ENCODE measurements at places on chromosomes 16 and 17.

GRCh38 chr16:65495106-65495505 is 373.2 kb upstream of the CDH11 start:
- DNase-seq, result no peak

DNA sequence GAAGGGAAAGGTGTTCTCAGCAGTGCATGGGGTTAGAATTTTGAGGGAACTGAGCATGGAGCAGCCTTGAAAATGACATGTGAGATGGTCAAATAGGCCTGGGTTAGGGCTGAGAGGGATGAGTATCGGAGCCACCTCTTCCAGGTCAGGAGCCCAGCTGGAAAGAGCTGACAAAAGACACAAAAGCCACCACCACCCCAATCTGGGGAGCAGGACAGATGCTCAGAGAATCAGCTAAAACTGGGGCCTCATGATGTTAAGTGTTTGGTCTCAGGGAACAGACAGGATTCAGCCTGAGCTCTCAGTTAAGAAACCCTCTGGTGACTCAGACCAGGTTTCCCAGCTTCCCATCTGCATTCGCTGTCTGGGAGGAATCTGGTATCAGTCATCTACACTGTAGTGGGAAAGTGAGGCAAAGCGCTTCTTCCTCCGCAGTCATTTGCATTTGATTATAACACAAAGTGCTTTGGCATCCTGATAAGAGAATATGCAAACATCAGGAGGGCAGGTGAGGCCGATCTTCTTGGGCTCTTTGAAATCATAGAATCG is 2.6 kb downstream of the WNT9B start:
- DNase-seq, result no peak

- DNase-seq, result no peak
Measured at GRCh38 chr16:1455190-1456171, 11.1 kb upstream of the CCDC154 start.

DNA sequence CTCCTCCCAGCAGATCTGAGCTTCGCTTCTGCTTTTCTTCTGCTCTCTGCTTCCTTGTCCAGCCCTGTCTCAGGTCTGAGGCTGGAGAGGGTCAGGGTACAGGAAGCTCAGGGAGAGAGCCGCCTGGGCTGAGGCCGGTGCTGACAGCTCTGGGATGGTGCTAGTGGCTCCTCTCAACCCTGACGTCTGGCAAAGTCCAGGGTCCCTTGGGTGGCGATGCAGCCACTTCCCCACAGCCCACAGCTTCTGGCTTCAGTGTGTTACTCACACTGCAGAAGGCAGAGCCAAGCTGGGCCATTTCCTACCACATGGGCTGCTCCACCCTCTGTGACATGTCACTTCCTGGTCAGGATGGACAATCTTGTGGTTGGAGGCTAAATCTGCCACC is at the start of gene CD300C:
Gene CD300C, minus strand, starts transcription at position 273 of the 388 bp plus-strand sequence. CDS start 333 bp downstream, outside the sequence.
- DNase-seq, result peak; percentile 74

DNA sequence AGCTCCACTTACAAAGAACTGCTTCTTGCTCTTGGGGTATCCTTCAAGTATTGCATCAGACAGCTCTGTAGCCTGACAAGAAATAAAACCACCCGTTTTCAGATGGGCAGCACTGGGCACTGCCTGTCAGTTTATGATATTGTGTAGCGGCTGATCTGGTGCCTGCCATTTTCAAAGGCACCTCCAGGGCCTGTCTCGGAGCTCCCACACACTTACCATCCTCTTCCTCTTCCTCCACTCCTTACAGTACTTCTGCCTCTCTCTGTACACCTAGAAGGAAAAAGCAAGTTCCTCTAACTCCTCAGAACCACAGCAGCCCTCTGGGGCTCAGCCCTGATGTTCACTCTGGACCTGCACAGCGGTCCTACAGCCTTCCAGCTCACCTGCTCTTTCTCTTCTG is 4.4 kb downstream of the PSMC3IP start:
- no peak for DNase-seq

GRCh38 chr17:72176516-72176851 is 55.7 kb downstream of the SOX9 start:
- DNase-seq, result no peak

GRCh38 chr16:56743840-56744239 is 13.9 kb downstream of the NUP93 start:
- no peak for DNase-seq

DNA sequence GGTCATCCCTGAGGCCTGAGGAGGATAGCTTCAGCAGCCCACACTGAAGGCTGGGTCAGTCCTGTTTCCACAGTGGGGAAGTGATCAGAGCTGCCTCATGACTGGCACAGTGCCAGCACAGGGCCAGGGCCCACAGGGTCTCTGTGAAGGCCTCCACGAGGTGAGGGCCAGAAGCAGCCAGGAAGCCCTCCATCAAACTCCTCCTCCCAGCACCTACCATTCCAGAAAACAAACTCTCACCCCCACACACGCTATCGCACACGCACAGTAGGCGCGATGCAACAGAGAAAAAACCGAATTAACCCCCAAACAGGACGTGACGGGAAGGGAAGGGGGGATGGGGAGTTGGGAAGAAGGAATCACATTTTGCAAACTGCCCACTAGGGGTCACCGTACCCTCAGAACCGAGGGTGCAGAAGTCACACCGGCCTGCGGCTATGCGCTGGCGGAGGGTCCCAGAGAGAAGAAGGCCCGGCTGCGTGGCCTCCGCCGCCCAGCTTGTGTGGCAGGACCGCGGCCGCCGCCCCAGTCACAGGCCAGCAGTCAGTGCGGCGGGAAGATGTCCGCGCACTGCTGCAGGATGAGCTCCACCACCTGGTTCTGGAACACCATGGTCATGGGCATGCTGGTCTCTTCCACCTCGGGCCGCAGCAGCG is 37.6 kb downstream of the ARHGAP27 start:
- DNase-seq, result peak; percentile 91

DNA sequence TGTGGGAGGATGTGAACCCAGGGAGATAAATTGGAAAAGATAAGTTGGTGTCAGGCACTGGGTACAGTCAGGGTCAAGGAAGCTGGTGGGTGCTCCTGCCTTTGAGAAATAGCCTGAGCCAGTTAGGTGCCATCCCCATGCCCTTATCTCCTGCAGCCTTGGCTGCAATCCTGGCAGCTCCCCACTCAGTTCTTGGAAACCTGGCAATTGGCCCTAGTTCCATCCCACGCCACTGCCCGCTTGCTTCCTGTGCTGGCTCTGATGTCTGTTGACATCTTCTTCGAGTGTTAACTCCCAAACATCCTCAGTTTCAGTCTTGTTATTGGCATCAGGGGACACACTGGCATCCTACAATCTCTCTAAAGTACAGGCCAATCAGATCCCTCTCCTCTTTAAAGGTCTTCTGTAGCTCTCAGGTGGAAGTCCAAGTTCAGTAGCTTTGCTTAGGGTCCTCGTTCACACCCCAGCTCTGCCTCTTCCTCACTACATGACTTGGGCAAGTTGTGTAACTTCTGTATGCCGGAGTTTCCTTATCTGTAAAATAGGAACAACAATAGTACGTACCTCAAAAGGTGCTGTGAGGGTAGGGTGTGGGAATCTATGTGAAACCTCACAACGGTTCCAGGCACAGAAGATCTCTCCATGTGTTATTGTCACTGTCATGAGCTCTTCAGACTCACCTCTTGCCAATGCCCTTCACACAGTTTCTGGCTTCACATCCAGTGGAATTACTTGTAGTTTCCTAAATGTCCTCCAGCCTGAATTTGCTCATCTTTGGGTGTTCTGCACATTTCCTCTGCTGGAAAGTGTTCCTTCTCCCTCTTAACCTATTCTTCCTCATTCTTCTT is 13.5 kb upstream of the PRKAR1A start:
- DNase-seq, result peak; percentile 63

- no peak for DNase-seq
Measured at GRCh38 chr17:38565853-38566665, 39.7 kb downstream of the SRCIN1 start.

- DNase-seq, result no peak
Measured at GRCh38 chr16:68235108-68235886, 630 bp downstream of the ESRP2 start.

DNA sequence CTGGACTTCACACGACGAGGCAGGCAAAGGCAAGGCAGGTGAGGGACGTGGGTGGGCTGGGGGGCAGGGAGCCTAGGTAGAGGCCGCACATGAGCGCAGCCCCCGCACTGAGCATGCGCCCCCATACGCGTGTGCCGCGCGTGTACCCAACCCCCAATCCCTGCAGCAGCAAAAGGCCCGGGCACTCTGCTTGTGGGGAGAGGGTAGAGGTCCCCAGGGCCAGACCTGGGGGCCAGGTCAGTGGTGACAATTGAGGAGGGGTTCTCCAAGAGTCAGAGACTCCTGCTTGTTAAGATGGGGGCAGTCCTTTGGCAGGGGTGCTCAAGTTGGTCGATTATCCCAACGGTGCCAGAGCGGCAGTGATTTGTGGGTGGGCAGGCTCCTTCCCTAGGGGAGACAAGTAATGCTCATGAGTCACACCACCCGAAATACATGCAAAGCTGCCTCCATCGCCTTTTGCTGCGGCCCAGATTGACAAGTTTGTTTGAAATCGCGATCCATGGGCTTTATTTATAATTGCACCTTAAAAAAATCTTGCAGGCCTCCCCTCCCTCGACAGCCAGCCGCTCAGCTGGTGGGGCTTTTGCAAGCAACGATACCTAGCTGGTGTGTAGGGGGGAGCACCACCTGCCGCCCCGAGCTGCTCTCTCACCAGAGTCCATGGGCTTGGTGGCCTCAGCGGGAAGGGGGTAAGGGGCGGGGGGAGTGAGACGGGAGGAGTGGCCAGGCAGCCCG is 1.1 kb upstream of the GIT1 start:
- DNase-seq, result peak; percentile 40
